Stimulated activated CD8-positive, alpha-beta memory T cell treated with anti-CD3 and anti-CD28 coated beads, Interleukin-4, amount 100 ng/mL, for 24 hours (primary cell): ENCODE measurements at places on chromosomes 13 and 19.

- no peak for DNase-seq
Measured at GRCh38 chr13:31119966-31120700, 41.6 kb downstream of the HSPH1 start.

DNA sequence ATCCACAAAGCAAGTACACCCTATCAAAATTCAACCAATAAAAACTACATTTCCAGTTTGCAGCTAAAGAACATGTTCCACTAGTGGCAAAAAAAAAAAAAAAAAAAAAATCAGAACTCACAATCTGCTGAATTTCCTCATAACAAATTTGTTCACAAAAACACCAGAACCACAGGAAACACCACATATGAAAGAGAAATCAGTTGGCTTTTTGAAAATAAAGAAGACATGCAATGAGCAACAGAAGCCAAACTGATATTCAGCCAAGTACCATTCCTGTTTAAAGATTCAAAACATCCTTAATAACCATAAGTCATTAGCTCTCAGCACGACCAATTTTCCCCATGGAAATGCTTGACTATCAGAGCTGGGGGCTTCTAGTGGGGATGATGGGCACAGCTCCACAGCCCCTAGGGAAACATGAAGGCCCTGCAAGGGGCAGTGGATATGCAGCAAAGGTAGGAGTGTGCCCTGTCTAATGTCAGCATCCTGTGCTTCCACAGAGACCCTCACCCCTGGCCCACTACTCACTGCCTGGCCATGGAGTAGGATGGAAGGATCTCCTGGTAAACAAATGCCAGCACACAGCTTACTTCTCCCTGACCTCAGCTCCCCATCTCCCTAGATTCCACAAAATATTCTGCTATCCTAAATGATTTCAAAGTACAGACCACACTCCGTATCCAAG, 74.0 kb upstream of the DOCK9 start:
- DNase-seq, result no peak

GRCh38 chr19:27974082-27974513, 1238.9 kb downstream of the UQCRFS1 start:
- DNase-seq, result no peak

- no peak for DNase-seq
Measured at GRCh38 chr13:73973156-73973555, 161.0 kb downstream of the KLF12 start.

DNA sequence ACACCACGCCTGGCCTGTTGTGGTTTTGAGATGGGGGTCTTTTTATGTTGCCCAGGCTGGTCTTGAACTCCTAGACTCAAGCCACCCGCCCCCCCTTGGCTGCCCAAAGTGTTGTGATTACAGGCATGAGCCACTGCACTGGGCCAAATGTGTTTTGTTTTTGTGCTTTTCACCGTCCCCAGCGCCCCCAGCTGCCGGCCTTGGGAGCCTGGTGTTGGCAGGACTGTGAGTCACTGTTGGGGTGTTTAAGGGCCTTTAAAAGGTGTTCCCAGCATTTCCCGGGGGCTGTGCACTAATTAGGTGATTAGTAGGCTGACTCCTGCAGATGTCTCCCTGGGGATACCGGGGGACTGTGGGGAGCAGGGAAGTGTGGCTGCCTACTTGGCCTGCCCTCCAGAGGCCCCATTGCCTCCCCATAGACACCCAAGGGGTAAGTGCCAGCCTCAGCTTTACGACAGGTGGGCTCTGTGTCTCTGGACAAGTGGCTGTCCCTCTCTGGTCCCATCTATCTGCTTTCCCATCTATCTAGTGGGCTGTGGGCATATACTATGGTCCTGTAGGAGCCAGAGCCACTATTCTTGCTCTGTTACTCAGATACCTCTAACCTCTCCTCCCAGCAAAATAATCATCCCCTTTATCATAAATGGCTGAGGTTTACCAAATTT, 11.8 kb upstream of the TLE5 start:
- no peak for DNase-seq

- DNase-seq, result no peak
Measured at GRCh38 chr19:14544977-14545715, 15.8 kb downstream of the TECR start.

DNA sequence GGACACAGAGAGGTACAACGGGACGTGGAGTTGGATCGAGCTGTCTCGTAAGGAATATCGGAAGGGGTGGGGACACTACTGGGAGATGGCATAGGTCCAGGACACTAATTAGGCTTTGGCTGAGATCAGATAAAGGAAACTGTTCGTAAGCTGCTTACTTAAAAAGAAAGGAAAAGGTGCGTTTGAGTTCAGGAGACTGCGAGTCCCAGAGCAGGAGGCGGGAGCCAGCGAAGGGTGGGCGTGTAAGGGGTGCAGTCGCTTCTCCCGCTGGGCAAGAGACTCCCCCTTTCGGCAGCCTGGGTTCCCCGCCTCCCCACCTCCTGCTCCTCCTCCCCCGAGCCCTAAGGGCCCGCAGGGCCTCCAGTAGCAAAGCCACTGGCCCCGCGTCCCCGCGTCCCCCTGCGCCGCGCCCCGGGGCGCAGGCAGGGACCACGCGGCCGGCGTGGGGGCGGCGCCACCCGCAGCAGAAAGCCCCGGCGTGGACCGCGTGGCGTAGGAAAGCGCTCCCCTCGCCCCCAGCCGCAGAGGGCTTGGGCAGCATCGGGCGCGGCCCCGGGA, 547 bp downstream of the ABCC4 start:
- DNase-seq, result peak; percentile 36

- DNase-seq, result no peak
Measured at GRCh38 chr19:38692458-38693379, 45.3 kb downstream of the ACTN4 start.

GRCh38 chr19:18908917-18909619, 10.1 kb downstream of the COPE start:
- no peak for DNase-seq

DNA sequence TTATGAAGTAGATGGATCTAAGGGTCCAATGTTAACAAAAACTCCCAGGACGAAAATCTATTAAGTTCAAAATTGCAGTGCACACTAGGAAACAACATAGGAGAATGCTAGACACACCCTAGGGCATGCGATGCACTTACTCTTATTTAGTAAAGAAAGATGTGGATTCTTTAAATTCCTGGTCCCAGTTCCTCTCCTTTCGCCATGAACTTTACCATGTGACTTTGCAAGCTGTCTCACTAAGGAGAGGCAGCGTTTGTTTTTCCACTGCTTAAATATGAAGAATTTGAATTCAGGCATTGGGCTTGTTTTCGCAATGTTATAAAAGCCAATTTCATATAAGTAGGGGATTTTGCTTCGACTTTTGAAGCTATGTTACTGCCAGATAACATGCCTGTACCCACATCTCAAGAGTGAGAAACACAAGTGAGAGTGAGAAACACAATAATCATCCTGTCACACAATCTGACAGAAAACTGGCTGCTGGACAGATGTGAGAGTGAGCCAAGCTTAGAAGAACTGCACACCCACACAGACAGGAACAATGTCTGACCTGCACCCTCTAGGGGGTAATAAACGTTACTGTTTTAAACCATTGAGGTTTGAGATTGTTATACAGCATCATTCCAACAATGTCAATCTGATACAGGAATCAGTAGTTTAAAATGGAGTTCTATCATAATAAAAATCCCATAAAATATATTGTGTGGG, 1308.4 kb downstream of the SLITRK5 start:
- no peak for DNase-seq

DNA sequence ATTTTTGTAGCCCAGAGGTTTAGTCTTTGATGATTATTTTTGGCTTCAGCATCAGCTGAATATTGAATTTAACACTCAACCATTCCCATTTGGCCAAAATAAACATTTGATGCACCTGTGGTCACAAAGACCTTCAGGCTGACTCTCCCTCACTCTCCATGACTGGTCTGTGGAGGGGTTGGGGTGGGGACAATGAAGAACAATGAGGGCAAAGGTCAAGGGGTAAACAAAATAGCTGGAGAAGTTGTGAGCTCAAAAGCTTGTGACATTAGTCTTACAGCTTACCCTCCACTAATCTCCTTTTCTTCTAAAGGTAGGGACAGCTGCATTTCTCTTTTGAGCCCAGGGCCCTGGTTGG, 86.9 kb downstream of the SLC15A1 start:
- DNase-seq, result no peak

- no peak for DNase-seq
Measured at GRCh38 chr13:94323764-94324758, 155.4 kb downstream of the DCT start.

- DNase-seq, result no peak
Measured at GRCh38 chr19:38195237-38195636, 28.8 kb downstream of the DPF1 start.

- no peak for DNase-seq
Measured at GRCh38 chr13:49545661-49546060, 39.7 kb downstream of the RCBTB1 start.

- no peak for DNase-seq
Measured at GRCh38 chr19:11685676-11686650, 52.8 kb downstream of the ZNF823 start.

GRCh38 chr19:47700934-47701716, 12.1 kb upstream of the EHD2 start:
- DNase-seq, result no peak

DNA sequence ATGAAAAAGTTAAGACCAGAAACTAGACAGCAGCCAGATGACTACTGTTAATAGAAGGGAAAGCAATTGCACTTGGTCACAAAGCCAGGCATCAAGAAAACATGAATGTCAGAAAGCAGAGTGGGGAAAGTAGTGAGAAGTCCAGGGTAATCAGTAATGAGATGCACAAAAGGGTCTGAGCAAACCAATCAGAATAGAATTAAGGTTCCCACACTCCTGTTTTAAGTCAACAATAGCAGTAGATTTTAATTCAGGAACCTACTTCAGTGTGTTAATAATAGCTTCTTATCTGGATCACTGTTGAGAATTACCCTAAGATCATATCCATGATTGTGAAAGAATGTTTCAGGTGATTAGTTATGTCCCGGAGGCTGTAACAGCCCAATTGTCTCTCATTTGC, 72.6 kb upstream of the KLF5 start:
- DNase-seq, result no peak

GRCh38 chr19:55146078-55146704, 2.8 kb downstream of the TNNT1 start:
- no peak for DNase-seq

- no peak for DNase-seq
Measured at GRCh38 chr19:16877581-16877980, 11.2 kb upstream of the F2RL3 start.

DNA sequence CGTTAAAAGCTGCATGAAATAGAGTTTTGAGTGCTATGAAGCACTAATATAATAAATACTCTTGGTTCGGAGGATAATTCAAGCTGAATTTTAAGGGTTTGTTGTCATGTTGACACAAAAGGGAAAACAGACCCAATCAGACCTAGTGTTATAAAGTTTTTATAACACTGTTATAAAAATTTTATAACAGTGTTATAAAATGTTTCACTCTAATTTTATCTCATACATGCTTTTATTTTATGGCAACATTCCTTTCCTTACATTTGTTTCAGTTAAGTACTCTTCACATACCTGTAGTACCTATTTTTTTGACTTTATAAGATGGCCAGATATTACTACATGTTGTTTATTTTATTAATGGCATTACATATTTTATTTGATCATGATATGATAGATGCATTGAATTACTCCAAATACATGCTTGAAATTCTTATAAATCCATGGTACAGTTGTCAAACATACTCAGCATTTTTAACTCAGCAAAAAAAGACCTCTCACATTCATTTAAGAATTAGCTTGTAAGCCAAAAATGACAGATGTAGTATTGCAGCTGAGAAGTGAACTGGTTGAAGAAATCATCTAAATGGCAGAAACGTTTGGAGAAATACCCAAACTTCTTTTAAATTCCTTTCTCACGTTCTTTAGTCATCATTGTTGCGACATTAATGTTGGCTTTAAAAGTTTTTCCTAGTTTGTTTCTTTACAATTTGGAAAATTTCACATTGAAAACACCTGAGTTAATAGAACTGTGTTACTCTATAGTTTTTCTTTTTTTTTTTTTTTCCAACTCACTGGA, 104.5 kb downstream of the PIBF1 start:
- no peak for DNase-seq

GRCh38 chr13:37795326-37795725, 74.2 kb downstream of the TRPC4 start:
- no peak for DNase-seq

DNA sequence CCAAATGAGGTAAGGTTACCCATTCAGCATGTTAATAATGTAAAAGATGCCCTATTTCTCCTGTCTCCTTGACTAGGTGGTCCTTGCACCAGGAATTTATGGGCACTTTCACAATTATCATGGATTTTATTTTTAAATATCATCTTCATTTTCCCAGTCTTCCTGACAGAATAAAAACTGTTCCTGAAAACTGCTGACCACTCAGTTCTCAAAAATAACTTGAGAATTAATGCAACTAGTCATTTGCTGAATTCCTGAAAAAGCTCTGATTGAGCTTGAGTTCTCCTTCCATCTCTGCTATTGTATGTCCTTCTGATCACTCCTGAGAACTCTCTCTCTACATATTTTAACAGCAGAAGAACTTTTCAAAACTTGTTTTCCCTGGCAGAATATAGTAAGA, 55.0 kb downstream of the DCLK1 start:
- no peak for DNase-seq

- no peak for DNase-seq
Measured at GRCh38 chr19:10102787-10103236, 334 bp upstream of the ANGPTL6 start.

DNA sequence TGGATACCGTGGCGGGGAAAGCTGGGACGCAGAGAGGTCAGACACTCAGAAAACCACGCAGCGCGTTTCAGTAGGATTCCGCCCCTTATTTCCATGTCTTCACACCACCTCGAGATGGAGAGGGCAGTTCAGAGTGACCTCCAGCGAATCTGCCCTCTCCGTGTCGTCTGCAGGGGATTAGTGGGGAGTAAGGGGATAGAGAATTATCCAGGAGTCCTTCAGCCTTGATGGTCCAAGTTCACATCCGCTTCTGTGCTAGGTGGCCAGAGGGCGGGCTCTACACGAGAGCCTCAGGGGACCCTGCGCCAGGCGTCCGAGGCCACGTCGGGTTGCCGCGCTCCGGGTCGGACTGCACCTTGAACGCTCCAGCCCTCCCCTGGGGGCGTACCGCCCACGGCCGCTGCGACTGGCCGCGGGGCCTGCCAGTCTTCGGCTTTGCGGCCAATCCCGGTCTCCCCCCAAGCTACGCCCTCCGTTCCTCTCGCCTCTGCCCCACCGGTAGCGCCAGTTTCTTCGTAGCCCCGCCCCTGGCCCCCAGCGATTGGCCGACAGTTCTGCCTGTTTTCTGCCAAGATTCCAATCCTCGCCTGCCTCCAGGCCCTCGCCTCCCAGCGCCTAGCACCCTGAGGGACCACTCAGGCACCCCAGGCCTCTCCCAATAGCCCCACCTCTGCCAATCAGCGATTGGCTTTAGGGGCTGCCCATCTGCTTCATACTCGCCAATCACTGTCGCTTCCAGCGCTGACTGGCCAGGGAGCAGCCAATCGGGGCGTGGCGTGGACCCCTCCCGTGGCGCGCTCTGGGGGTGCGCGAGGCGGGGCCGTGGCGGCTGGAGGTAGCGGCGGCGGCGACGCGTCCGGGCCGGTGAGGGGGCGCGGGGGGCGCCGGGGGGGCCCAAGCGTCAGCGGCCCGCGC, at the start of gene SLC25A42:
Gene SLC25A42 (plus strand): TSS at position 812 of the 915 bp plus-strand sequence. CDS start 32,131 bp downstream, outside the sequence.
- DNase-seq, result peak; percentile 98

- no peak for DNase-seq
Measured at GRCh38 chr19:13163609-13164342, 13.6 kb downstream of the IER2 start.
